ENCODE measurements at places on chromosomes 12 and 14.

DNA sequence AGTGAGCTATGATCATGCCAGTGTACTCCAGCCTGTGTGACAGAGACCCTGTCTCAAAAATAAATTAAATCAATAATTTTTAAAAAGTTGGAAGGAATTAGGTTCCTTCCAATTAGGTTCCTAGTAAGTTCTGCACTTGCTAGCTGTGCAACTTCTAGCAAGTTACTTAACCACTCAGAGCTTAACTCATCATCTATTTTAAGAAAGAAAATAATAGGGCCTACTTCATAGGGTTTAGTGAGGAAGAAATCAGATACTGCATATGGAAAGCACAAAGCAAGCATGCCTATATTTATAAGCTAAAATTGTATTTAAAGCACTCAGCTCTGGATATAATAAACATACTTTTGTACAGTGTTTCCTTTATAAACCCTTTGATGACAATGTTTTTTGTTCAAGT, 10.7 kb downstream of the FOXN3 start:
- no peaks in the 10 kb centered on the region for H3K27me3 ChIP-seq
- DNase-seq: no peak
- no peak overlapping the region for H3K4me3 ChIP-seq
- peaks cover 14% of the 10 kb centered on the region for H3K36me3 ChIP-seq
- peaks cover 12% of the 10 kb centered on the region for H3K4me1 ChIP-seq

DNA sequence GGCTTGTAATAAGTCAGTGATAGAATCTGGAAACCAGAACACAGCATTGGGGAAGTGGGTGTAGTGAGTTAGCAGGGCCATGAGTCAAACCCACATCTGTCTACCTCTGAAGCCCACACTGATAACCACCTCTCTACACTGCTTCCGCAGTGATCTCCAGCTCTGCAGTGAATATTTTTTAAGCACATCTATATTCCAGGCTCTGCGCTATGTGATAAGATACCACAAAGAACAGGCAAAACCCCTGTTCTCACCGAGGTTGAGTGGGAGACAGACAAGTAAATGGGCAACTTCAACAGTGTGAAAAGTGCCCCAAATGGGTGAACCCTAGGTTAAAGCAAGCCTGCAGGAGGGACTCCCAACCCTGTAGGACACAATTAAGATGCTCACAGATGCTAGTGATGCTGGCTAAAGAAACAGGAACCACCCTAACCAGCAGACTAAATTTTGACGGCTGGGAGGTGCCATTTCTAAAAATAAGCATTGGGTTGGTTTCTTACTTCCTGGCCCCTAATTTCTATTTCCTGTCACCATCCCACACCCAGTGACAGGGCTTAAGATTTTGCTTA, 375.0 kb downstream of the DPF3 start:
- no peaks in the 10 kb centered on the region for H3K4me1 ChIP-seq
- DNase-seq: no peak
- no peaks in the 10 kb centered on the region for H3K27me3 ChIP-seq
- H3K36me3 ChIP-seq: no peaks in the 10 kb centered on the region

- no peaks in the 10 kb centered on the region for H3K27me3 ChIP-seq
- H3K36me3 ChIP-seq: no peaks in the 10 kb centered on the region
- H3K4me1 ChIP-seq: peaks cover 21% of the 10 kb centered on the region
Observed at GRCh38 chr14:104979758-104980610, 1.8 kb upstream of the AHNAK2 start.

GRCh38 chr12:80936642-80937390, 918 bp downstream of the LIN7A start:
- DNase-seq: peak; percentile 58
- no peaks in the 10 kb centered on the region for H3K27me3 ChIP-seq

- DNase-seq: no peak
- H3K4me1 ChIP-seq: no peaks in the 10 kb centered on the region
- no peak overlapping the region for H3K27ac ChIP-seq
- H3K27me3 ChIP-seq: no peaks in the 10 kb centered on the region
- no peaks in the 10 kb centered on the region for H3K36me3 ChIP-seq
Observed at GRCh38 chr12:82124711-82125380, 233.3 kb downstream of the CCDC59 start.

- DNase-seq: no peak
- no peak overlapping the region for H3K27ac ChIP-seq
- H3K27me3 ChIP-seq: no peaks in the 10 kb centered on the region
- no peaks in the 10 kb centered on the region for H3K36me3 ChIP-seq
- H3K4me3 ChIP-seq: no peak overlapping the region
- H3K4me1 ChIP-seq: peaks cover 8% of the 10 kb centered on the region
Observed at GRCh38 chr12:89969093-89969492, 260.5 kb upstream of the ATP2B1 start.

GRCh38 chr14:46582826-46583225, 68.8 kb downstream of the RPL10L start:
- H3K4me3 ChIP-seq: no peak overlapping the region
- no peaks in the 10 kb centered on the region for H3K27me3 ChIP-seq
- H3K4me1 ChIP-seq: no peaks in the 10 kb centered on the region
- H3K27ac ChIP-seq: no peak overlapping the region
- DNase-seq: no peak

- DNase-seq: no peak
- H3K27me3 ChIP-seq: no peaks in the 10 kb centered on the region
- H3K4me1 ChIP-seq: peaks cover 6% of the 10 kb centered on the region
- H3K36me3 ChIP-seq: no peaks in the 10 kb centered on the region
- H3K27ac ChIP-seq: no peak overlapping the region
- H3K4me3 ChIP-seq: no peak overlapping the region
Observed at GRCh38 chr12:5441497-5442236, 9.8 kb downstream of the NTF3 start.

DNA sequence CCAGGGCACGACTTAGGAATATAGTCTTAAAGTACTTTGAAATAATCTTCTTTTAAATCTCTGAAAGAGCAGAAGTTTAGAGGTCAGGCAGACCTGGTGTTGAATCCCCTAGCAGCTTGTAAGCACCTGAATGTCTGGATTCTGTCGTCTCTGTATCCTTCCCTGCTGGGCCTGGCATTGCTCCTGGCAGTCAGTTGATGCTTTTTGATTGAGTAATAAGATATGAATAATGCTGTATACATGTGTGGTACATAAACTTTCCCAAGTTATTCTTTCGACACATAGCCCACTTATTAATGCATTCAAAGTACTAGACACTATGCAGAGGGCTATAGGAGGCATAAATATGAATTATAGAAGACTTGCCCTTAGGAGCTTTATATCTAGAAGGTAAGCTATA, 31.4 kb downstream of the EVL start:
- DNase-seq: no peak
- no peak overlapping the region for H3K27ac ChIP-seq
- H3K27me3 ChIP-seq: no peaks in the 10 kb centered on the region
- H3K4me3 ChIP-seq: no peak overlapping the region
- no peaks in the 10 kb centered on the region for H3K4me1 ChIP-seq

GRCh38 chr12:103050273-103050672, 92.8 kb downstream of the ASCL1 start:
- no peaks in the 10 kb centered on the region for H3K36me3 ChIP-seq
- no peak for DNase-seq
- H3K4me3 ChIP-seq: no peak overlapping the region
- H3K27ac ChIP-seq: no peak overlapping the region

DNA sequence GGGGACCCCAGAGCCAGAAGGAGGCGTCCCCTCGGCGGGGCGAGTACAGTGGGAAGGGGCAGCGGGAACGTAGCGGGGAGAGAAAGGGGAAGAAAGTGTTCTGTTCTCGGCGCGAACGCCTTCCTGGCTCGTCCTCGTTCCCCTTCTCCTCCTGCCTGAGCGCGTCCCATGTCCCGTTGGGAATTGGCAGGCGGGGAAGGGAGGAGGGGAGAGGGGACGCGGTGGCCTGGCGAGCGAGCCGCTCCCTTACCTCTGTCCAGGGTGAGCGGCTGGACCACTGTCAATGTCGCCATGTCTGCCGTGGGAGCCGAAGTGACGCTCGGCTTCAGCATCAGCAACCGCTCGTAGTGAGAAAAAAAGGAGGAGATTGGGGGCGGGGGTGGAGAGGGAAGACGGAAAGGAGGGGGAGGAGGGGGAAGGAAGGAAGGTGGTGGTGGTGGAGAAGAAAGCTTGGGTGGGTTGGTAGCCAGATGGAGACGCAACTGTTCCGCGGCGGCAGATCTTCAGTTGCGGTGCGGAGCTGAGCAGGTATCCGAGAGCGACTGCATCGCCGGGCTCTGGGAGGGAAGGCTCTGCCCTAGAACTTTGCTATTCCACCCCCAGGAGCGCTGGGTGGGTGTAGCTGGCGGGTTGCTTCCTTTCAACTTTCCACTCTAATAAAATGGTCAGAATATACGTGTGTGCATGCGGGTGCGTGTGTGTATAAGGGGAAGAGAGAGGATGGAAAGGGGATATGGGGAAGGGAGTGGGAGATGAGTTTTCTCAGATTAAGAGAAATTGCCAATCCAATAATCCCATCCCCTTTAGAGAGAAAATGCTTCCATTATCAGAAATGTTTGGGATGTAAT, at the start of gene LIN7A:
TSS of gene LIN7A (minus strand) at position 544 of the 848 bp plus-strand sequence. CDS start at position 332, 212 bp downstream.
- H3K27me3 ChIP-seq: no peaks in the 10 kb centered on the region
- peak; percentile 50 for DNase-seq
- H3K4me1 ChIP-seq: peaks cover 17% of the 10 kb centered on the region
- peak within 1 kb of the TSS; percentile 74 for H3K4me3 ChIP-seq

DNA sequence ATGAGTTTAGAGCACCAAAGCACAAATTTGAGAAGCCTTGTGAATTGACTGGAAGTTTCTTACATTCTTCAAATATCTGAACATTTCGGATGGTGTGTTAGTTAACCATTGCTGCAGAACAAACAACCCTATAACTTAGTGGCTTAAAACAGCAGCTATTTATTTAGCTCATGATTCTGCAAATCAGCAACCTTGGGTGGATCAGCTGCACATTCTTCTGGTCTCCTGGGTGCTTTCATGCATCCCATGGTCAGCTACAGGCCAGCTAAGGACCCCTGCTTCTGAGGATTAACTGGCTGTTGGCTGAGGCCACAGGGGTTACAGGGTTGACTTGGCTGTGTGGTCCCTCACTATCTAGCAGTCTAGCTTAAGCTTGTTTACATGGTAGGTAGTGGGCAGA, 114.0 kb upstream of the HIF1A start:
- H3K27ac ChIP-seq: no peak overlapping the region
- no peak overlapping the region for H3K4me3 ChIP-seq
- DNase-seq: no peak
- peaks cover 31% of the 10 kb centered on the region for H3K4me1 ChIP-seq
- H3K27me3 ChIP-seq: no peaks in the 10 kb centered on the region

DNA sequence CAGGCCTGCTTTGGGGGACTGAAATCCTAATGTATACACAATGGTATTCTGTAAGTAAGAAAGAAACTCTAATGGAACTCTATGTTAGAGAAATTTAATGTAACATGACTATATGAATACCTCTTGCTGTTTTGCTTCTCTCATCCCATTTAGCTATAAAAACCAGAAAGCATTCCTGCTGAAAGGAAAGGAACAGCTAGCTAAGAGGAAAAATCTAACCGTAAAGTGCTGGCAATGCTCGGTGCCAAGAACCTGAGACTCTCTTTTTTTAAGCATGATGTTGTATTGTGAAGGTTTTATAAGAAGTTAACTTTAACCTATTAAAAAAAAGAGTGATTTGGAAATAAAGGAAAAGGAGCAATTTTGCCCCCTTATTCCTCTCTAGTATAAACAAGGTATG, 75.6 kb upstream of the DACT1 start:
- no peaks in the 10 kb centered on the region for H3K36me3 ChIP-seq
- DNase-seq: no peak
- no peak overlapping the region for H3K4me3 ChIP-seq
- H3K4me1 ChIP-seq: no peaks in the 10 kb centered on the region
- H3K27me3 ChIP-seq: no peaks in the 10 kb centered on the region
- no peak overlapping the region for H3K27ac ChIP-seq

DNA sequence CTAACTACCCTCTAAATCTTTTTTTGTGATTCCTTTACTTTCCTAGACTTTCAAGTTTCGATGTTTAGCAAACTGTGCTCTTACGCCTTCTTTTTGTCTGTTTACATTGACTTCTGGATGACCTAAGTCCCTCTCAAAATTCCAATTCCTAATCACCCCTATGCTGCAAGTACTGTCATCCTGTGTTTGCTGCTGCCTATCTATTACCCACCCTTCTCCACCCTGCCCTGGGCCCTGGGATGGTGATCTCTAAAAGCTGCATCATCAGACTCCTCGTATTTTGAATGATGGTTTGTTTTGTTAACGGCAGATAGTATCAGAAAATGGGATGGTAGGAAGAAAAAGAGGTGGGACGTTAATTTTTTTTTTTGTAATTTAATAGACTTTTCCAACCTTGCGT, 272.1 kb downstream of the DIO2 start:
- no peaks in the 10 kb centered on the region for H3K27me3 ChIP-seq
- H3K36me3 ChIP-seq: no peaks in the 10 kb centered on the region
- no peak for DNase-seq
- H3K27ac ChIP-seq: no peak overlapping the region
- no peak overlapping the region for H3K4me3 ChIP-seq

- peaks cover 21% of the 10 kb centered on the region for H3K4me1 ChIP-seq
- H3K4me3 ChIP-seq: no peak overlapping the region
- no peaks in the 10 kb centered on the region for H3K27me3 ChIP-seq
- no peaks in the 10 kb centered on the region for H3K36me3 ChIP-seq
Observed at GRCh38 chr12:120846721-120847120, 57.4 kb downstream of the SPPL3 start.

- no peak overlapping the region for H3K27ac ChIP-seq
- H3K36me3 ChIP-seq: no peaks in the 10 kb centered on the region
- no peaks in the 10 kb centered on the region for H3K27me3 ChIP-seq
- no peaks in the 10 kb centered on the region for H3K4me1 ChIP-seq
- peak; percentile 37 for DNase-seq
- H3K4me3 ChIP-seq: no peak overlapping the region
Observed at GRCh38 chr14:25350802-25351201, 300.9 kb upstream of the STXBP6 start.

DNA sequence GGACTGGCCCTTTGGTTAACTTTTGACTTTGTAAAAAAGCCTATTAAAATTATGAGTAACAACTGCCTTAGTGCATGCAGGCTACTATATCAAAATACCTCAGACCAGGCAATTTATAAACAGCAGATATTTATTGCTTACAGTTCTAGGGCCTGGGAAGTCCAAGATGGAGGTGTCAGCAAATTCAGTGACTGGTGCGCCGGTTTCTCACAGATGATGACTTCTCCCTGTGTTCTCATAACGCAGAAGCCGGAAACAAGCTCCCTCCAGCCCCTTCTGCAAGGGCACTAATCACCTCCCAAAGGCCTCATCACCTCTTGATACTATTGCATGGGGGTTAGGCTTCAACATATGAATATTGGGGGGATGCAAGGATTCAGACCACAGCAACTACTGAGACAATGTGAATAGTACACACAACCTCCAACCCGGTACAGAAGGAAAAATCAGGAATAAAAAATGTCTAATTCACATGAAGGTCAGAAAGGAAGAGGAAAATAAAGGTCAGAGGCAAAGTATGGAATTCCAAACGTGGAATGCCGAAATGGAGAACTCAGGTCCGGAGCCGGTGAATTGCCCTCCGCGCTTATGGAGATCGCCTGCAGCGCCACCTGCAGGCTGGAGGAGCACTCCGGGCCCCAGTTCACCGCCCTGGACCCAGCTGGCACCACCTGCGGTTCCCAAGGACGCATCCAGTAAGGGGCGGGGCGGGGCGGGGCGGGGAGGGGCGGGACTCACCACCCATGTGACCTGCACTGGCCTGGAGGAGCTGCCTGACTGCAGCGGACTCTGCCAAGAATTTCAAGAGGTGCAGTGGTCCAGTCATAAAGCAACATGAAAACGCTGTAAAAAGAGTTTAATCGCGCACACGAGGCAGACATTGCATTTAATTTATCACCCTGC, 203.4 kb downstream of the KIF26A start:
- peaks cover 6% of the 10 kb centered on the region for H3K4me1 ChIP-seq
- H3K27ac ChIP-seq: no peak overlapping the region
- H3K27me3 ChIP-seq: no peaks in the 10 kb centered on the region
- no peak overlapping the region for H3K4me3 ChIP-seq
- DNase-seq: peak; percentile 77

All from heart left ventricle (tissue), 16 donors.